ENCODE measurements at places on chromosomes 7 and 10. TPM values are rescaled to one million over a fixed set of nuclear protein-coding genes. Genes with fewer than 3 reads are reported as not detected.

The RAB19 gene
- 4.7 TPM for total RNA-seq

The DGKB gene
- 4.6 TPM for total RNA-seq

The FAS gene
- total RNA-seq = 21.9 TPM

The ZNF282 gene
- total RNA-seq = 43.7 TPM

The EFCAB10 gene
- total RNA-seq = not detected

The ANKRD7 gene
- total RNA-seq = 2.5 TPM

The GATA3 gene
- 26.7 TPM for total RNA-seq

The TAS2R41 gene
- not detected for total RNA-seq

The MYPN gene
- 20.4 TPM for total RNA-seq

The NRP1 gene
- total RNA-seq = 170 TPM

The SUGCT gene
- total RNA-seq = 15.5 TPM

The LRRC17 gene
- 41.7 TPM for total RNA-seq

The CFAP46 gene
- total RNA-seq = 4.6 TPM

The TMEM270 gene
- total RNA-seq = not detected

The FLNC gene
- 190 TPM for total RNA-seq

The FMC1 gene
- total RNA-seq = 14.4 TPM

The CASTOR2 gene
- 24.0 TPM for total RNA-seq

The PHYHIPL gene
- total RNA-seq = 8.6 TPM

The ZNF804B gene
- total RNA-seq = 0.23 TPM

The SPACDR gene
- total RNA-seq = 0.58 TPM

The PDE6C gene
- total RNA-seq = not detected

The DENND11 gene
- total RNA-seq = 22.2 TPM

The ARMH3 gene
- 16.5 TPM for total RNA-seq

The GNGT1 gene
- total RNA-seq = not detected

The VAX1 gene
- total RNA-seq = not detected

The NAT16 gene
- total RNA-seq = not detected

The UFSP1 gene
- total RNA-seq = 4.5 TPM

The ZP3 gene
- total RNA-seq = 1.5 TPM

The CSGALNACT2 gene
- 14.1 TPM for total RNA-seq

The ATRNL1 gene
- total RNA-seq = 207 TPM

The CHST12 gene
- 14.5 TPM for total RNA-seq

The CALHM3 gene
- not detected for total RNA-seq

The DENND2A gene
- total RNA-seq = 32.6 TPM

The PVRIG gene
- total RNA-seq = not detected

The HPSE2 gene
- total RNA-seq = 4.0 TPM

The SH2D4B gene
- 0.12 TPM for total RNA-seq

The COL13A1 gene
- 13.0 TPM for total RNA-seq

The CRYGN gene
- total RNA-seq = 1.2 TPM

The SPDYE1 gene
- total RNA-seq = not detected

The MPP7 gene
- total RNA-seq = 9.1 TPM

The SFRP5 gene
- 0.58 TPM for total RNA-seq

The C10orf143 gene
- 2.1 TPM for total RNA-seq

The SBDS gene
- 47.7 TPM for total RNA-seq

Measured in metanephros (tissue), 2 donors.